NCI-H1092 (cell line): ENCODE measurements at places on chromosomes 3 and 15.

- no peak for DNase-seq
Measured at GRCh38 chr3:169390271-169390670, 273.2 kb downstream of the MECOM start.

GRCh38 chr3:34808287-34808686, 831.0 kb upstream of the ARPP21 start:
- no peak for DNase-seq

- DNase-seq: no peak
Measured at GRCh38 chr3:66396161-66396760, 104.6 kb downstream of the LRIG1 start.

GRCh38 chr15:92909136-92909781, 9.1 kb downstream of the CHD2 start:
- no peak for DNase-seq

GRCh38 chr15:36882487-36883131, 217.7 kb downstream of the MEIS2 start:
- DNase-seq: no peak

DNA sequence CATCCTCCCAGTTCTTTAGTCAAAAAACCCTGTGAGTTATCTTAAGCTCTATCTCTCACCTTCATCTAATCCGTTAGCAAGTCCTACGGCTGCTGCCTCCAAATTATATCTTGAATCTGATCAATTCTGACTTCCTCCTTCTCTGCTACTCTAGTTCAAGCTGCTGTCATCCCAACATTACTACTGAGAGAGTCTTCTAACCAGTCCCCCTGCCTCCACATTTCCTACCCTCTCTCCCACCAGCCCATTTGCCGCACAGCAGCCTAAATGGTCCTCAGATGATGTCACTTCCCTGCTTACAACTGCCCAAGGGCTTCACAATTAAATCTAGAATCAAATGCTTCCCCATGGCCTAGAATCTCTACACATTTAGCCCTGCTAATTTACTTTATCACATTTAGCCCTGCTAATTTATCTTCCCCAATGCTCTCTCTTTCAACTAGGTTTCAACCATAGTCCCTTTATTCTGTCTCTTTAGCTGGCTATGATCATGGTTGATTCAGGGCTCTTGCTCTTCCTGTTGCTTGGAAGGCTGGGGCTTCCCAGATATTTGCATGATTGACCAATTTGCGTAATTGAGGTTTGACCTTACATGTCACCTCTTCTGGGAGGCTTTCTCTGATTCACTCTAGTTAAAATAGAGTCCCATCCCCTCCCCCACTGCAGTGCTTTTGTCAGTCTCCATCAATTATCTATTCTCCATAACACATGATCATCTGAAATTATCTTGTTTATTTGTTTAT, 11.0 kb upstream of the ARL14 start:
- no peak for DNase-seq

DNA sequence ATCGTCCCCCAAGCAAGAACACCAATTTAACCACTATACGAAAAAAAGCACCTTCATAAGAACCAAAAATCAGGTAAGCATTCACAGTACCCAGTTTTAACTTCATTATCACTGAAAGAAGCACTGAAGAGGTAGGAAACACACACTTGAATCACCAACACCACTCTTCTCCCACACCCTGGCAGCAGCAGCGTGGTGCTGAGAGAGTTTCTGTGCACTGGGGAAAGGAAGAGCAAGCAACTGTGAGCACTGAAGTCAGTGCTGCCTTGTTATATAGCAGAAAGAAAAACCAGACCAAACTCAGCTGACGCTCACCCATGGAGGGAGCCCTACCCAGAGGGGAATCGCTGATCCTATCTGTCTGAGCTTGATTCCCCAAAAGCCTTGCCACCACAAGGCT, 98.2 kb downstream of the DMXL2 start:
- no peak for DNase-seq

GRCh38 chr3:32842987-32843386, 25.2 kb downstream of the TRIM71 start:
- DNase-seq: no peak

DNA sequence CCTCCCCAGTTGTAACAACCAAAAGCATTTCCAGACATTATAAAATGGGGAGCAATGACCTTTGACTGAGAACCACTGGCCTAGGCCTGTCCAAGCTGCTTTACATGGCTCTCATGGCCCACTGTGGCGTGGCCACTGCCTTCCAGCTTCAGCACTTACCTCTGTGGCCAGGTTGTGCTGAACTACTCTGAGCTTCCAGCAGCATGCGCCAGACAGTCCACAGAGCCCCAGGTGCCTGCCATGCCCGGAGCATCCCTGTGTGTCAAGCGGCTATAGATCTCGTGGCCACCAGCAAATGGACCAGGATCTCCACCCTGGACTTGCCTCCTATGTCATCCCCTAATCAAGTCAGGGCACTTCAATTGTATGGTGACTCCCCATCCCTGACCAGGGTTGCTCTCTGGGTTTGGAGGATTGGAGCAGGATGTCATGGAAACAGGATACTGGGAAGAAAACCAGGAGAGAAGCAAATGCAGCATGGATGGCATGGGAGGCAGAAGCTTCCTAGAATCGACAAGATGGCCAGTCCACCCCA, 199.7 kb downstream of the UACA start:
- no peak for DNase-seq

DNA sequence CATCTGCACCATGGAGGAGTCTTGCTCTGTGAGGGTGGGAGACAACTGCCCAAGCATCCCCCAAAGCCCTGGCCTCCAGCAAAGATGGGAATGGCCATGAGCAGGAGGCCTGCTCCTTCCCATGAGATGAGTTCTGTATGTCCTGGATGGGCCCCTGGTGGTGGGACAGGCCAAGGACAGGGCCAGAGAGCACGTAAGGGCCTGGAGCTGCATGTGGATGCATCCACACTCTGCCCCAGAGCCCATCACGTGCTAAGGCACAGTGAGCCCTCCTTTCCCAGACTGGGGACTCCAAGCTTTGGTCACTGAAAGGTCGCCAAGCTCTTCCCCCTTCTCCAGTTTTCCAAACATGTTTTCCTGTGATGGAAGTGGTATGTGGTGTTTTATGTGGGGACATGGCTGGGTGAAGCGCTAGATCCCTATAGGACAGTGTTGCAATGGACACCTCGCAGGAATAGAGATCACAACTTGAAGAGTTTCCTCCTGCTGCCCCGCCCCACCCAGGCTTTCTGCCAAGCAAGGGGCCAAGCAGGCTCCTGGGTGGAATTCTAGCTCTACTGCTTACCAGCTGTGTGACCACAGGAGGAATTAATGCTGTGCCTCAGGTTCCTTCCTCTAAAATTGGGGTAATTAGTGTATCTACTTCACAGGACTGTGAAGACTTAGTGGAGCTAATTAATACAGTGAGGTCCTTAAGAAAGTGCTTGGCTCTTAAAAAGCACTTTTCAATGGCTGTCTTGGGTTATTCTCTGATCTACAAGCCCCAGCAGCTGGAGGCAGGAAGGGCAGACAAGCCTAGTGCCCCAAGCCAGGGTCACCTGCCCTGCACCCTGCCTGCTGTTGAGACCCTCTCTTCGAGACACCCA, 106.4 kb upstream of the RPL32 start:
- no peak for DNase-seq

DNA sequence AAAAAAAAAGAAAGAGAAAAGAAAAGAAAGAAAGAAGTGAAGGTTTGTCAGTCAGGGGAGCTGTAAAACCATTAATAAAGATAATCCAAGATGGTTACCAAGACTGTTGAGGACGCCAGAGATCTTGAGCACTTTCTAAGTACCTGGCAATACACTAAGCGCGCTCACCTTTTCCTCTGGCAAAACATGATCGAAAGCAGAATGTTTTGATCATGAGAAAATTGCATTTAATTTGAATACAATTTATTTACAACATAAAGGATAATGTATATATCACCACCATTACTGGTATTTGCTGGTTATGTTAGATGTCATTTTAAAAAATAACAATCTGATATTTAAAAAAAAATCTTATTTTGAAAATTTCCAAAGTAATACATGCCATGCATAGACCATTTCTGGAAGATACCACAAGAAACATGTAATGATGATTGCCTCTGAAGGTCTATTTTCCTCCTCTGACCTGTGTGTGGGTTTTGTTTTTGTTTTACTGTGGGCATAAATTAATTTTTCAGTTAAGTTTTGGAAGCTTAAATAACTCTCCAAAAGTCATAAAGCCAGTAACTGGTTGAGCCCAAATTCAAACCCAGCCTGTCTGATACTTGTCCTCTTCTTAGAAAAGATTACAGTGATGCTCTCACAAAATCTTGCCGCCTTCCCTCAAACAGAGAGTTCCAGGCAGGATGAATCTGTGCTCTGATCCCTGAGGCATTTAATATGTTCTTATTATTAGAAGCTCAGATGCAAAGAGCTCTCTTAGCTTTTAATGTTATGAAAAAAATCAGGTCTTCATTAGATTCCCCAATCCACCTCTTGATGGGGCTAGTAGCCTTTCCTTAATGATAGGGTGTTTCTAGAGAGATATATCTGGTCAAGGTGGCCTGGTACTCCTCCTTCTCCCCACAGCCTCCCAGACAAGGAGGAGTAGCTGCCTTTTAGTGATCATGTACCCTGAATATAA, 2.0 kb downstream of the B2M start:
- DNase-seq: peak; percentile 3

- peak; percentile 15 for DNase-seq
Measured at GRCh38 chr15:92391640-92392039, 2.0 kb upstream of the ST8SIA2 start.

GRCh38 chr3:174266476-174266875, 592.7 kb upstream of the NAALADL2 start:
- DNase-seq: no peak

DNA sequence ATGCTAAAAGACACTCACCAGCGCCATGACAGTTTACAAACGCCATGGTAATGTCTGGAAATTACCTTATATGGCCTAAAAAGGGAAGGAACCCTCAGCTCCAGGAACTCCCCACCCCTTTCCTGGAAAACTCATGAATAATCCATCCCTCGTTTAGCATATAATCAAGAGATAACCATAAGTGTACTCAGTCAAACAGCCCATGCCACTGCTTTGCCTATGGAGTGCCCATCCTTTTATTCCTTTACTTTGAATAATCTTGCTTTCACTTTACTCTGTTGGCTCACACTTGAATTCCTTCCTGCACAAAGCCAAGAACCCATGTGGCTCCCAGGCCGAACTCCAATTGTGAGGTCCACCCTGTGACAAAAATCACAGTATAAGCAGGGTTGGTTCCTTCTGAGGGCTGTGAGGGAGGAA, 19.1 kb upstream of the FSTL1 start:
- DNase-seq: no peak

- DNase-seq: no peak
Measured at GRCh38 chr3:59245859-59246501, 196.2 kb upstream of the CFAP20DC start.

- no peak for DNase-seq
Measured at GRCh38 chr3:107850681-107851080, 240.2 kb downstream of the CD47 start.

DNA sequence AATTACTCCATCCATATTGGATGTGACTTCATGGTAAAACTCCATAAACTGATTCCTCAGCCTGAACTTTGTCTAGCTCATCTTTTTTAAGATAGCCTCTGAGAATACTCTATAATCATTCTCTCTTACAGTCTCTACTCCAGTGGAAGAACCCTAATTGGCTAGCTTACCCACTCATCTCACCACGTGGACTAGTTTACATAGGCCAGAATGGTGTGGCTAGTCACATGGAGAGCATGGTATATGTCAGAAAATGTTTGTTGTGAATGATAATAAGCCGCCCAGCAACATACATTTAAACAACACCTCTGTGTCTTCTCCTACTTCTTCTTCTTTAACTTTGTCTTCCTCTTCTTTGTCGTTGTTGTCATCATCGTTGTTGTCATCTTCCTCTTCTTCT, 389.2 kb upstream of the LRRC3B start:
- DNase-seq: no peak

GRCh38 chr3:193970773-193971206, 165.2 kb upstream of the HES1 start:
- no peak for DNase-seq

DNA sequence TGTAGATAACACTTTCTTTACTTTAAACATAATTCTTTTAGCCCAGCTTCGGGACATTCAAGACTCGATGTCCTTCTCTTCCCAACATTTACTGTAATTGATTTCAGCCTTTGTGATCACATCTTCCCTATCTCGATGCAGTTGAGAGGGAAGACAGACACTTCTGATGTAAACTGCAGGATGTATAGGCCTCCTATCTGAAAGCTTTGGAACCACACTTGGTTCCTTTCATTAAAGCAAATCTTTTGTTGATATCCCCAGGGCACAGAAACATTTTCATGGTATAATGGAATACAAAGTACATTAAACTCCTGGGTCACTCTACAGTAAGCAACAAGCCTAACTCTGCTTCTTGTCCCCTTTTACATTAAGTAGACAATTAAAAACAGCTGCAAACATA, 6.4 kb downstream of the GRM7 start:
- no peak for DNase-seq

DNA sequence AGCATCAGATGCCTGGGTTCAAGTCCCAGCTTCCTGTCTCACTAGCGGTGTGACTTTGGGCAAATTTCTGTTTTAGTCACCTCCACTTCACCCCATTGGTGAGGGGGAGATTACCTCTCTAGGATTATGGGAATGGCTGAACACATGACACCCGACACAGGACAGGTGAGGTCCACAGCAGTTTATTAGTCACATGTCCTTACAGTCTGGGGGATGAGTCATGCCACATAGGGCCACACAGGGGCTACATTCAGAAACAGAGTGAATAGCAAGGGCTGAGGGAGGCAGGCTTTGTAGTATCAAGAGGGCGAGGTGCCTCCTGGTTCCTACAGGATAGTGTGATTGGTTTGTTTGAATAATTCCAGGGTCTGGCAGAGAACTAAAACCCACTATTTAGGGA, 15.2 kb upstream of the ITGA11 start:
- no peak for DNase-seq

DNA sequence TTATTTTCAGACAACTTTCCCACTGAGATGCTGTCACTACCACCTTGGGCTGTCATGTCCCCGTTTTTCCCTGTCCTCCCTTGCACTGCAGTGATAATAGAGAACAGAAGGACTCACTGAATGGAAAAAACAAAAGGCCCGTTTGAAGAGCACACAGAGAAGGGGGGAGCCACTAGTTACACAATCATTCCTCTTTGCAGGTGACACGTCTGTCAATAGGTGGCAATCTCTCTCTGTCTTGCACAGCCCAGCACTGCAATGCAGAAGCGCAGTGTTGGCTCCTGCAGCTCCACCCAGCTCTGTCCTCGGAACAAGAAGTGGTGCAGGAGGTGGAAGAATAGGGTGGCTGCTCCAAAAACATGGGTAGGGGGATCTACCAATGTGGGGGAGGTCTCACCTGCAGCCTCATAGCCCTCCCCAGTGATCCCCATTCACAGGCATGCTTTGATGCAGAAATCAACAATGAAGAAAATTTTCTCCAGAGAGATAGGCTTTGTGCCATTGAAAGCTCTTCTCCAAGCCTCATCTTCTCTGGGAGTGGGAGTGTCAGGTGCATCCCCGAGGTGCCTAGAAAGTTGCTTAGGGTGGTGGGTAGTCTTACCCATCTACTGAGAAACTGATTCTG, 31.8 kb downstream of the FSTL1 start:
- DNase-seq: peak; percentile 47

- DNase-seq: no peak
Measured at GRCh38 chr15:49741712-49742111, 120.9 kb downstream of the DTWD1 start.

GRCh38 chr15:70538278-70538677, 225.1 kb downstream of the UACA start:
- no peak for DNase-seq

GRCh38 chr15:45674677-45675076, 39.8 kb downstream of the SQOR start:
- DNase-seq: no peak
